ENCODE measurements at places on chromosomes 6 and 20.

- DNase-seq: no peak
These were observed 17.5 kb downstream of the DNMT3B start for GRCh38 chr20:32779500-32780211.

GRCh38 chr20:53312957-53313356 is 280.7 kb downstream of the ZNF217 start:
- no peak for DNase-seq

DNA sequence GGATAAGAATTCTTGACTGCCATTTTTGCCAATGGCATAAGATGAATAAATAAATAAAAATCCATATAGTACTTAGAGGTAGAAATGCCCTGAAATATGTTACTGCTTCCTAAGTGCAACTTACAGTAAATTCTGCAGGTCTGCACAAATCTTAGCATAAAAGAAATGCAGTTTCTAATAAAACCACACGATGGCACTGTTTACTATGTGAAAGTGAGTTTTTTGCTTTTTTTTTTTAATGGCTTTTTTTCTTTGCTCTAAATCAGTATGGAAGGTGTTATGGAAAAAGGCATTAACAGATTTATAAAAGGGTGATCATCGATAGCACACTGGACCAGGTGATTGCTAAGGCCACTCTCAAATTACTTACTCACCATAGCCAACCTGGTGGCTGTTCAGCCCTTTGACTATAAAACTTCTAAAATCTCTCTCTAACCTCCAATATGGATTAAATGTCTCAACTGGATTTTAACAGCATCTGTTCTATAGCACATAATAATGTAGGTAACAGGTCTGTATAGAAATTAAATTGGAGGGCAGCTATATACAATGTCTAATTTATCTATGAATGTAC is 45.8 kb downstream of the AHI1 start:
- DNase-seq: no peak

GRCh38 chr20:16942756-16943155 is 194.6 kb downstream of the OTOR start:
- DNase-seq: no peak

DNA sequence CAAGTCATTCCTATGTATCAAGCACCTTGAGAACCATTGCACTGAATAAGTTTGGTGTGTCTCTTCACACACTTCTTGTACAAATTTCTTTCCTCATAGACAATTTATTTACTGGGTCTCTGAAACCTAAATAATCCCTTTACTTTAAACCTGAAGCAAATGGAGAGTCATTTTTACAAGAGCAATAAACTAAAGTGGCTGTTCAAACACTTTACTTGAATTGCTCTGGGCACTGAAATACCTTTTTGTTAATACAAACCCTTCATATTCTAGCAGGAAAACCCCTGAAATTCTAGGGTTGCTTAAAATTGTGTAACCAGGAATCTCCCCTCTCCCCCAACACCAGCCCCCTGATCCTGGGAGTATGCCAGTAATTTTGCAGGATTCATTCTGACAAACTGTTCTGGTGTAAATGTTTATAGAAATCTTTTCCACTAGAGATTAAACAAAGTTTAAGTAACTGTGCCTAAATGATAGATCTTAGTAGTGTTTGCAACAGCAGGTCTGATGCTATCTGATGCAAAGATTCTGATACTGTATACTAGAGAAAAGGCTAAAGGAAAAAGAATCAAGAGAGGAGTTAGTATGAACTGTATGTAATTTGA is 13.4 kb downstream of the RSPO3 start:
- DNase-seq: no peak

DNA sequence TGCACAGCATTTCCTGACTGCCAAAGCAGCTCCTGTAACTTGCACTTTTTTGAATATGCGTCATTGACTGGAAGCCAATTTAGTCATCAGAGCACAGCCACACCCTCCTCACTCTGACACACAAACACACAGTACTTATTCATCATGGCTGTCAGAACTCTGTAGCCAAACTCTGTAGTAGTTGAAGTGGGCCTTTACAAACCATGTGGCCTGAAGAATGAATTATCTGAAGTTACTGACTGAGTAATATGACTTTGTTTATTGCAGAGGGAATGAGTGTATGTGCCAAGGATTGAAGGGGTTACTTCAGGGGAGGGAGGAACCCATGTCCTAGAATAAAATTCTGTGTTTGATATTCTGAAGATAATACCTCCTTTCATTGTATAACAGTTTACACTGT is 102.7 kb downstream of the FIG4 start:
- DNase-seq: no peak

DNA sequence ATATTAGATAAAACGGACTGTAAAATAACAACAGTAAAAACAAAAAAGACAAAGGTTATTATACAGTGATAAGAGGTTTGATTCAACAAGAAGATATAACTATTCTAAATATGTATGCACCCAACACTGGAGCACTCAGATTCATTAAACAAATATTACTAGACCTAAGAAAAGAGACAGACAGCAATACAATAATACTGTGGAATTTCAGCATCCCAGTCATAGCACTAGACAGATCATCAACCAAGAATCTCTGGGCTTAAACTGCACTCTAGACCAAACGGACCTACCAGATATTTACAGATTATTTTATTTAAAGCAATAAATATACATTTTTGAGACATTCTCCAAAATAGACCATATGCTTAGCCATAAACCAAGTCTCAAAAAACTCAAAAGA is 263.8 kb downstream of the C6orf118 start:
- no peak for DNase-seq

- peak; percentile 75 for DNase-seq
These were observed 29.0 kb upstream of the L3MBTL3 start for GRCh38 chr6:129989396-129989795.

DNA sequence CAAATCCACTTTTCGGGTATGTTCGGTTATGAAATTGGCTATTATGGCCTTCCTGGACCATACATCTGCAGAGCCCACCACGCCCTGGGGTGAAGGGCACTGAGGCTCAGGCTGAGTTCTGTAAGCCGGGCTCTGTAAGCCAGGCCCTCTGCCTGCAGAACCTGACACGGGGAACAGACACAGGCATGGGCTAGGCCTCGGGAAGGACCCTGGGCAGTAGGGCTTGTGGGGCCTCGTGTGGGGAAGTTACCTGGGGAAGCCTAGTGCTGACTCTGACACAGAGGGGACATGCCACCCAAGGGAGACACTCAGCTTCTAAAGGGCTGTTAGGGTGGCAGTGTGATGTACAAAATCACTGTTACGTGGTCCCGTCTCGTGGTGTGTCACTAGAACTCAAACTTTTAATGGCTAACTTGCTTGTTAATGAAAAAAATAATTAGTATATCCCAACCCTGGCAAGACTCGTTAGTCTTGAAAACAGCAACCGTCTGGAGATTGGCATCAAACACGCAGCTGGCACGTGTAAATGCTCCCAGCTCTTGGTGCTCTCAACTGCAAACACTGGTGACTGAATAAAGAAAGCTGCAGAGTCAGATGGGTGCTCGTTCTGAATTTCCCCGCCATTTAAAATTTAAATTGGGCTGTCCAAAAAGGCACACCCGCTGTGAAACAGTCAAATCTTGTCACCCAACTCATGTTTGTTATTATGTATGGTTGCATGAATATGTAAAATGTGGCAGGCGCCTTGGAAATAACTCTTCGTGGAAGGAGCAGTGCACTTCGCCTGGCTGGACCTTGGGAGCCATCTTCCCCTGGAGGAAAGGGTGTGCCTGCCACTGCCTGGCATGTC is 23.6 kb upstream of the TCFL5 start:
- no peak for DNase-seq

GRCh38 chr6:35154262-35154661 is 13.1 kb upstream of the TCP11 start:
- DNase-seq: no peak

GRCh38 chr6:25232479-25232878 is 46.7 kb upstream of the CARMIL1 start:
- DNase-seq: no peak

GRCh38 chr6:23705697-23706096 is 420.3 kb upstream of the NRSN1 start:
- DNase-seq: no peak

DNA sequence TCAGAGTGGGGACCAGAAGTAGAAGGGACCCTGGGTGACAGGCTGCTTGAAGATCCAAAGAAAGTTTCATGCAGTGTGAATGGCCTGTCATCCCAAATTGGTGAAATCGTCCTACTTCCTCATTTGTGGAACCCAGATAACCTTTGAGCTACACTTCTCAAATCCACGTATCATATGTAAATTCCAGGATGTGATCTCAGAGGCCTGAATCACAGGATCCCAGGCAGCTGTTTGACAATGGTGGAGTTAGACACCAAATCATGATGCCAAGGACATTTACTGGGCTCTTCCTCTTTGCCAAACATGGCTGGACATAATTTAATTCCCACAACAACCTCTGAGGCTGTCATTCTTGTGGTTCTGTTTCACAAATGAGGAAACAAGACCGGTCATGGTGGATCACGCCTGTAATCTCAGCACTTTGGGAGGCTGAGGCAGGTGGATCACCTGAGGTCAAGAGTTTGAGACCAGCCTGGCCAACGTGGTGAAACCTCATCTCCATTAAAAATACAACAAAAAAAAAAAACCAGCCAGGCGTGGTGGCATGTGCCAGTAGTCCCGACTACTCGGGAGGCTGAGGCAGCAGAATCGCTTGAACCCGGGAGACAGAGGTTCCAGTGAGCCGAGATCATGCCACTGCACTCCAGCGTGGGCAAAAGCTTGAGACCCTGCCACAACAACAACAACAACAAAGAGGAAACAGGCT is 39.9 kb upstream of the TTPAL start:
- DNase-seq: no peak

DNA sequence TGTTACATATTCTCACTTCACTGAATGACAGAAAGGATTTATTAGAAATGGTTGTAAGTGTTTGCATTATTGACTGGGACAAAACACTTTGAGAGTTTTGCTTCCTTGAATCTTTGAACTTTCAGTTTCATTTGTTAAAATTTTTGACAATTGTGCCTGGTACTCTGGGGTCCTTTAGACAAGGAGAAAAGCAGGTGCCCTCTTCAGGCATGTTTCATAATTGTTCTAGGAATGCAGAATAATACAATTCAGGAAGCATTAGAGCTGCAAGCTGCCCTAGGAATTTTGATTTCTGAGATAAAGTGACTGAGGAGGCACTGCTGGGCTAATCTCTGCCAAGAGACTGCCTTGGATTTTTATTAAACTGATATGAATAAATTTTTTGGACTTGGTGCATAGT is 49.7 kb downstream of the TOP1 start:
- DNase-seq: no peak

DNA sequence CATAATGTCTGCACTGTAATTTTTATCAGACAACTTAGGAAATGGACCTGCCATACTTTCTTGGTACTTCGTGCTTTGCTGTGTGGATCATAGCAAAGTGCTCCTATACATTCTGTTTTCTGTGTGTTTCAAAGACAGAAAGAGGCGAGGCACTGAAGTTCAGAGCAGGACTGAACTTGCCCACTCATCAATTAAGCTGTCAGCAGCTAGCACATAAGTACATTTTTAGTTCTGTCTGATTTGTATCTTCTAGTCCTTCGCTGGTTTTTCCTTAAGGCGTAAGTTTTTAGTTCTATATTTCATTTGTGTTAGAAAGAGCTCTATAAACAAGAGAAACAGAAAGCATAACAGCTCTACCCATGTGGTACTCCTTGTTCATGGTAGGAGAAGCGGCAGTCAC is 42.1 kb downstream of the MAP3K4 start:
- no peak for DNase-seq

DNA sequence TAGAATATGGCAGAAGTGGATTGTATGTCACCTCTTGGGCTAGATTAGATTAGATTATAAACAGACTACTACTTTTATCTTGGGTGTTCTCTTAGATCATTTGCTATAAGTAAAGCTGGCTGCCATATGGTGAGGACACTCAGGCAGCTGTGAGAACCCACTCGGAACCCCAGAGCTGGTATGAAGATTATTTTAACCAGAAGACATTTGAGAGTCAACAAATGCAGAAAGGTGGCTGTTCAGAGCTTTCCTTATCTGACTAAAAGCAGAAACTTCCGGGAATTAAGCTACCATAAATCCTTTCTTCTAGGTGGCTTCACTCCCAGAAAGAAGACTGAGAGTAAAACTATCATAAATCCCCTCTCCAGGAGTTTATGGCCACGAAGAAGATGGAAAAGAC is 91.9 kb downstream of the RNGTT start:
- no peak for DNase-seq

DNA sequence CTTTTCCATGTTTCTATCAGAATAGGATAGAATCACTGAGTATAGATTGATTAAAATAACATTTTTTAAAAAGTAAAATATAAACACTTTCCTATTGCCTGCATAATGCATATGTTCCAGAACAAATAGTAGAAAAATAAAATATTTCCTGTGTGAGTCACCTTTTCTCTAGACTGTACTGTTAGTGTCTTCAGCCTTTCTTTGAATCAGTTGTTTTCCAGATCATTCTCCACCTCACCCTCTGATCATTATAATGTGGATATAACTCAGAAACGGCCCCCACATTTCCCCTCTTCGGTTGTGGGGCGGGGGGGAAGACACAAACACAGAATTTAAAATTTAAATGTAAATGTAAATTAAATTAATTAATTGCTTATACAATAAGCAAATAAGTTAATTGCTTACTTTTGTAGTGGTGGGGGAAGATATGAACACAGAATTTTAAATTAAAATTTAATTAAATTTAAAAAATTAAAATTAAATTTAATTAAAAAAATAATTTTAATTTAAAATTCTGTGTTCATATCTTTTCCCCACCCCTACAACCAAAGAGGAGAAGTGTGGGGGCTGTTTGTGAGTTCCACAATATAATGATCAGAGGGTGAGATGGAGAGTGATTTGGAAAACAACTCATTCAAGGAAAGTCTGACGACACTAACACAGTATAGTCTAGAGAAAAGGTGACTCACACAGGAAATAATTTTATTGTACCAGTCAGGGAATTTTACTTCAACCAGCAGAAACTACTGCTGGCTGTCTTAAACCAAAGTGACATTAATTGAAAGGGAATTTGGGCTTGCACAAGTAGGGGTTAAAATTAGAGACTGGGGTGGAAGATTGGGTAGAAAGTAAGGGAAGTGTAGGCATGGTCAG is 37.1 kb upstream of the PROKR2 start:
- no peak for DNase-seq

- no peak for DNase-seq
These were observed 161.7 kb downstream of the ERMARD start for GRCh38 chr6:169913096-169913638.

Measured in T-helper 2 cell (primary cell).